ENCODE measurements at places on chromosomes 1 and 21.

DNA sequence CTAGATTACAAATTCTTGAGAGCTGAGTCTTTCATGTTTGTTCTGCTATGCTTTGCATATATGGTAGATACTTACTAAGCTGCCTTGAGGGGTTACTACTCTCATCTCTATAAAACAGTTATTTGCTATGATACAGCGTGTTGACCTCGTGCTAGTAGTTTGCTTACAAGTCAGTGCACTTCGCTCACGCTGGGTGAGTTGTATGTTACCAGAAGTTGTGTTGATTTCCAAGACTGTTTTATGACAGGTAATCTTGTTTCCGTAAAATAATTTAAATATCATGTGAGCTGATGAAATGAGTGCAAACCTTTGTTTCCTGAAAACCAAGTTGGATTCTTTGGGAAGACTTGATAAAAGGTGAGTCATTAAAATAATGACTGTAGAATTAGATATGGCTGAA, 7.3 kb downstream of the MRPS6 start:
- no peak for DNase-seq

- DNase-seq = no peak
Measured at GRCh38 chr21:19440792-19441655, 1037.4 kb upstream of the TMPRSS15 start.

DNA sequence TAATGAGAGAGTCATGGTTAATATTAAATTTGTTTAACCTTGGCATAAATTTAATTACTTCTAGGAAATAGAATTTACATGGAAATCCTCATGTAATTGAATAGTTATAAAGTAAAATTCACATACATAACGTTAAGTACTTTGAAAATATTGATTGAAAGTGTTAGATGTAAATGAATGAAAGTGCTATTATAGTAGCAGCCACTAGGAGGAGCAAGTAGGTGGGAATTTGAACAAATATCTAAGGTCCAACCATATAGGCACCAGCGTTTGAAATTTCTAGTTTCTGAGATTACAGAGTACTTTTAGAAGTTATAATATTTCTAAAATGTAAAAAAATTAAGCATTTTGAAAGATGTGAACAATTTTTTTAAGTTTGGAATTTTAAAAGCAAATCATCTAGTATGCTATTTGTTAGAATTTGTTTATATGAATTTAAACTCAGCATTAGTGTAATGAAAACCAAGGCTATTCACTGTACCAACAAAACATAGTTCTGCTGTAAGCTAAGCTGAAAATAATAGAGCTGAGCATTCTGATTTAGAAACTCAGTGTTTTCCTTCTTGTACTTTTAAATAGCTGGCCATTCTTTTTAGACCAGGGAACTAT, 3.3 kb downstream of the B3GALT2 start:
- DNase-seq = no peak

- no peak for DNase-seq
Measured at GRCh38 chr21:43188592-43189210, 19.9 kb downstream of the CRYAA start.

- no peak for DNase-seq
Measured at GRCh38 chr1:231354330-231355020, 16.4 kb downstream of the SPRTN start.

DNA sequence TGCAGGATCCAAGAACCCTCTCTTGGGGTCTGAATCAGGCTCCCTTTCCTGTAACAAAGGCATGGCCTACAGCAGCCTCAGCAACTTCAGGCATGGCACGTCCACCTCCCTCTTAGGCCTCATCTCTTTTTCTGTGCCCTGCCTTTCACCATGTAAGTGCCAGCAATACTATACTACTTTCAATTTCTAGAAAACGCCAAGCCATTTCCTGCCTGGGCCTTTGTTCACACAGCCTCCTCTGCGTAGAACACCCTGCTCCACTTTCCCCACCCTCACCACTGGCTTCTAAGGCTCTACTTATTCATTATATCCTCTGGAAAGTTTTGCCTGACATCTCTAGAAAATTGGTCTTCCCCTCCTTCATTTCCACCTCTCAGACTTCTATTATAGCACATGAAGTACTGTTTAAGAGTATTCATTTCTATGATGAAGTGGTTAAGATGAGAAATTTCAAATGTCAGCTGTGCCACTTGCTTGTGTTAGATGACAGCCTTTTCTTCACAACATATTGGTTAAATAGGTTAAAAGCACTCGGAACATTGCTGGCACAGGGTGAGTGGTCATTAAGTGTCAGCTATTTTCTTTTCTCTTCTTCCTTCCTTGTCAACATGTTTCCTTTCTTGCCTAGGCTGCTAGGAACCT, 41.6 kb upstream of the VWA5B1 start:
- DNase-seq = no peak

DNA sequence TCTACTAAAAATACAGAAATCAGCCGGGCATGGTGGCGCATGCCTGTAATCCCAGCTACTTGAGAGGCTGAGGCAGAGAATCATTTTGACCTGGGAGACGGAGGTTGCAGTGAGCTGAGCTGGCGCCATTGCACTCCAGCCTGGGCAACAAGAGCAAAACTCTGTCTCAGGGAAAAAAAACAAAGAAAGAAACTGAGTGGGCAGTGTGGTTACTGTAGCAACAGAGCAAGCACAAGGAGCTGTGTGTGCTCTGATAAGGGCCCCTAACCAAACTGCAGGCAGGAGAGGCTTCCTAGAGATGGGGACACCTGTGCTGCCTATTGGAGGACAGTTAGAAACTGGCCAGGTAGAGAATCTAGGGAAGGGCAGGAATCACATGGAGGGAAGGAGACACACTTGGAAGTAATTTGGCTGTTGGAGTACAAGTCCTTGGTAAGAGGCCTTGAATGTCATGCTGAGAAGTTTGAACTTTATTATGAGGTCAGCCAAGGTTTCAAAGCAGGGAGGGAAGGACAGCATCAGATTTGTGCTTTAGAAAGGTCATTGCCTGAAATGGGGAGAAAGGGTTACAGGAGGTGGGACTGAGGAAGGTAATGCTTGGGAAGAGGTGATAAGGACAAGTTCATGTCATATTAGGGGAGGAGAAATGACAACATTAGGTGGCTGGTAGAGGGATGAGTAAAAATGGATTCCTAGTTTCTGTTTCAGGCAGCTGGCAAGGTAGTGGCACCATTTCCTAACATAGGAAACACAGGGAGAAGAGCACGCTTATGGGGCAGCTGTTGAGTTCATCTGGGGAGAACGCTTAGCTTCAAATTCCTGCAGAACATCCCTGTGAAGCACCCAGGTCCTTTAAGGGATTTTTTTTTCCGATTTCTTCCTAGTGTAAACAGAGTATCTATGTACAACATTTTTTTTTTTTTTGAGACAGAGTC, 69.2 kb upstream of the ARTN start:
- DNase-seq = no peak

- no peak for DNase-seq
Measured at GRCh38 chr1:52913537-52913936, 8.0 kb downstream of the ECHDC2 start.

- no peak for DNase-seq
Measured at GRCh38 chr1:36031441-36031840, 52.5 kb upstream of the TEKT2 start.

DNA sequence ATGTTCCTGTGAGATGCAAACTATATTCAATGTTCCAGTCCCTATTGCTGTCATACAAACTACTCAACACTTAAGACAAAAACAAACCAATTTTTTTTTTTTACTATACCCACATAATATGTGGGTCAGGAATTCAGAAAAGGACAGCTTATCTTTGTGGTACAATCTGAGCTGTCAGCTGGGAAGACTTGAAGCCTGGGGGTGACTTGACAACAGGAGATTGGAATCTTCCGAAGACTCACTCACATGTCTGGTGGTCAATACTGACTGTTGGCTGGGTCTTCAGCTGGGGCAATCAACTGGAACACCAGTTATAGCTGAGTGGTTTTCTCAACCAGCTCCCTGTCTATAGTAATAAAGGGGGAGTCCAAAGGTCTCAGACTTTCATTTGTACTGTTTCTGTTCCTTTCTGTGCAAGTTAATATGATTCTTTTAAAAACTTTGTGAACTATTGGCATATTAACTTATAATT, 81.7 kb upstream of the ATP1B1 start:
- DNase-seq = no peak

- peak; percentile 59 for DNase-seq
Measured at GRCh38 chr1:94416901-94417727, 1.1 kb upstream of the ABCD3 start.

- no peak for DNase-seq
Measured at GRCh38 chr1:55962472-55962871, 616.9 kb downstream of the PLPP3 start.

DNA sequence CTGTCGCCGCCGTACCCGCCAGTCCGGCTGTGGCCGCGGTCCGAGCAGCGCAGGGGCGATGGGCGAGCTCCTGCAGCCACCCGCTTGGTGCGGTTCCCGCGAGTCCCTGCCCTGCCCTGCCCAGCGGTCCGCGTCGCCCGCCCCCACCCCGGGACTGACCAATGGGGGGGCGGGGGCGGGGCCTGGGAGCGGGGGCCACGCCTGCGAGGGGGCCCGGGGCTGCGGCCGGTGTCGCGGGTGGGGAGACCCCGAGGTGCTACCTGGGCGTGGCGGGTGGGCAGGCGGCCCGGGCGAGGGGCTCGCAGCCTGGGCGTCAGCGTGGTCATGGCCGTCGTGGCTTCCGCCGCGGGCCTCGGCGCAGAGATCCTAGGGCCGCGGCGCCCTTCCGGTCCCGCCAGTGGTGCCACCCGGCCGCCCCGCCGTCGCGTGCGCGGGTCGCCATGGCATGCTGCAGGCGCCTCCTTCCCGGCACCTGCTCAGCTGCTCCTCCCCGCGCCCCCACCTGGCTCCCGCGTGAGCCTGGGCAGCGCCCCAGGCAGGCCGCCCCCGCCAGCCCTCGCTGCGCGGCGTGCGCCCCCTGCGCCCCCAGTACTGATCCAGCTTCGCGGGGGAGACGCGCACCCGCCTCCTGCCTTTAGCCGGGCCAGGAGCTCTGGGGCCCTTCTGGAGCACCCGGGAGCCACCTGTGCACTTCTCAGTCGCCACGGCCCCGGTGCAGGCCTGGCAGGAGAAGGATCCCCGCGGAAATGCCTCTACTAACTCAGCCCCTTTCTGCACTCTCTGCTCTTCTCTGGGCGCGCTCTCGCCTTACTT, at the start of gene BMP8B:
Gene BMP8B, minus strand, starts transcription at position 108 of the 813 bp plus-strand sequence. CDS start 380 bp downstream, outside the sequence.
- no peak for DNase-seq

DNA sequence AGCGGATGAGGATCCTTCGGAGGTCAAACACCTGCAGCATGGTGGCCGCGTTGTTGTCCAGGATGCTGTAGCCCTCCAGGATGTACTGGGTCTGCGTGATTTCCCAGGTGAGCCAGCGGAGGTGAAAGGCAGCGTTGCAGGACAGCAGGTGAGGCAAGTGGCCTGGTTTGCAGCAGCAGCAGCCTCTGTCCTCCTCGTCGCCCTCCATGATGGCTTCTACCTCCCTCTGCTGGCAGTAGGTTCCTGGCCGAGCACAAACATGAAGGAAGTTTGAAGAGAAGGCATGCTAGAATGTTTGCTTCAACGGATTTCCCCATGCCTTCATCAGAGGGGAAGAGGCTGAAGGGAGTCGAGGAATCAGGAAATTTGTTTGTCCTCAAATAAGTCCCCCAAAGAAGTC, 74.7 kb downstream of the NTPCR start:
- DNase-seq = no peak

GRCh38 chr1:29708796-29709703, 472.7 kb downstream of the PTPRU start:
- DNase-seq = peak; percentile 87

- peak; percentile 39 for DNase-seq
Measured at GRCh38 chr1:187685333-187685732, 856.6 kb downstream of the PLA2G4A start.

DNA sequence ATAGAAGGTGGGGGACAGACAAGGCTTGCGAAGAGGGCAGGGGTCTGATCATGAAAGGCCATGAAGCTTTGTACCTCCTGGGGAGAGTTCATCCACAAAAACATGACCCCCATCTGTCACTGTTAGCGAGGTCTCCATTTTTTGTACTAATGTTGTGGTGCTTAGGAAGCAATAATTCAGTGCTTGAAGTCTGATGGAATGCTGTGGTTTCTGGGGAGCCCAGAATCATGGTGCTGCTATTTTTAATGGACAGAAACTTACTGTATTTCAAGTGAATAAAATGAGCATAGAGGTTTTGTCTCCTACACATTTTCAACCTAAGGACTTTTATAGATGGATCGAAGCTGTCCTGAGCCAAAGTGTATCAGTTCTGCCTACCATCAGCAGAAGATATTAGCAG, 28.2 kb upstream of the RGL1 start:
- no peak for DNase-seq

- DNase-seq = no peak
Measured at GRCh38 chr1:77796695-77797405, 17.4 kb downstream of the MIGA1 start.

DNA sequence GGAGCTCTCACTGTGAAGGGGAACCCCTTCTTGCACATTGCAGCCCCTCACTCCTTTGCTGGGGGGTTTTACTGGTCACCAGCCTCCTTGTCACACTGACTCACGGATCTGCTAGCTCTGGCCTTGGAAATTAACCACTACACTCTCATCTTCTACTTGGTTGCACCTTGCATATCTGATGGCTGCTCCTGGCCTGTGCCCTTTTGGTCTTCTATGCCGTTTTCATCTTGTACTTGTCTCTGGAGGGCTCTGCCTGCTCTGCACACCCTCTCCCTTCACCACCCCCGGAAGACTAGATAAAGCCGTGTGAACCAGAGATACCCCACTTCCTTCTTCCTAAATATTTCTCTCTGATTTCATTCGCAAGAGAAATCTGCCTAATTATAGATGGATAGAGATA, 44.6 kb downstream of the CD247 start:
- DNase-seq = no peak

GRCh38 chr1:150917387-150917786, 8.8 kb upstream of the SETDB1 start:
- DNase-seq = no peak

DNA sequence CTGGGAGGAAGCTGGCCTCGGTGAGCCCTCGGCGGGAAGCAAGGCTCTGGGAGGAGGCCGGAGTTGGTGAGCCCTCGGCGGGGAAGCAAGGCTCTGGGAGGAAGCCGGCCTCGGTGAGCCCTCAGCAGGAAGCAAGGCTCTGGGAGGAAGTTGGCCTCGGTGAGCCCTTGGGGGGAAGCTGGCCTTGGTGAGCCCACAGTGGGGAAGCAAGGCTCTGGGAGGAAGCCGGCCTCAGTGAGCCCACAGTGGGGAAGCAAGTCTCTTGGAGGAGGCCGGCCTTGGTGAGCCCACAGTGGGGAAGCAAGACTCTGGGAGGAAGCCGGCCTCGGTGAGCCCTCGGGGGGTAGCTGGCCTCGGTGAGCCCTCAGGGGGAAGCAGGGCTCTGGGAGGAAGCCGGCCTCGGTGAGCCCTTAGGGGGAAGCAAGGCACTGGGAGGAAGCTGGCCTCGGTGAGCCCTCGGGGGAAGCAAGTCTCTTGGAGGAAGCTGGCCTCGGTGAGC, 36.0 kb downstream of the KRTAP10-1 start:
- no peak for DNase-seq

Measured in foreskin keratinocyte (primary cell).